ENCODE measurements at places on chromosomes 3 and 15.

GRCh38 chr3:68007621-68008226 lies 353.3 kb upstream of the SUCLG2 start:
- DNase-seq: no peak

- no peak for DNase-seq
Observed at GRCh38 chr3:156443079-156443478, 111.8 kb downstream of the SSR3 start.

- no peak for DNase-seq
Observed at GRCh38 chr15:48541341-48542278, 103.9 kb downstream of the FBN1 start.

GRCh38 chr15:73593304-73594074 lies 39.7 kb downstream of the NPTN start:
- DNase-seq: no peak

DNA sequence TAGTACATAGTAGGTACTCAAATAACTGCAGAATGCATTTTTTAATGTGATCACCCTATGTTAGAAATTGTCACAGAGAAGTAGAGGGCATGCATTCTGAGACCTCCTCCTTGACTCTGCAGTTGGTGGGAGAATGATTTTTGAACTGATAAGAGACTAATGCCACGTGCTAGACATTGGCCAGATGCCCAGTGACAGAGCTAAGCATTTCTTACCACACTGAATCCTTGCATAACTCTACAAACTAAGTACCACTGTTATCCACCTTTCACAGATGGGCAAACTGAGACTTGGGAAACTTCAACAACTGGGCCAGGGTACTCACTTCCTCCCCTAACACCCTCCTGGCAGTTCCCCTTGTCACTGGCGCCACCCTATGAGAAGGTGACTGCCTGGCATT lies 33.5 kb upstream of the SPATA12 start:
- no peak for DNase-seq

GRCh38 chr15:39801641-39802309 lies 19.1 kb upstream of the FSIP1 start:
- no peak for DNase-seq

DNA sequence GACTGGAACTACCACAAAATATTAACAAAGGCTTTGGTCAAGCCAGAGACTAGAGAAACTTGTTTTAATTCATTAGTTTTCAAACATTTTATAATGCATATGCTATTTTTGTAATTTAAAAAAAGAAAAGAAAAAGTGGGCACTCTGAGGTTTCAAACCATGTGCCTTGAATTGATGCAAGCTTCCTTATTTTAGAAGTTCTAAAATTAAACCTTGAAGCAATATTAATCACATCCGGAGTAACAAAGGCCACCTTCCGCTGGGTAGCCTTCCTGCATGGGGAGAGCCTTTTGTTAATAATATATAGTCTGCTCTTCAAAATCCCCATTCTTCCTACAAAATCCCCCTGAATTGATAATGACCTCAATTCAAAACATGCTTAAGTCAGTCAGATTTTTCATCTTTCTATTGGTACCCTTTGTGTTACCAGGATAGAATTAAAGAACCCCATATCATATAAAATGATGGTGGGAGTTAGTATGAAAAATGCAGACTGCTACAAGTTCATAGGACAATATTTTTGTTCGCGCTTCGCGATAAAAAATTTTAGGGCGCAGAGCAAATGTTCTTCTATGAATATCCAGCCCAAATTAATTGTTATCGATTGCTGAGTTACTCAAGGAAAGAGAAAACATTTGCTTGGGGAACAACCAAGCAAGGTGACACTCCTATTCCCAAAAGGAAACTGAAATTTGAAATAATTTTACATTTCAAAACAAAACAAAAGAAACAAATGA lies 30.6 kb downstream of the LDHAL6B start:
- DNase-seq: no peak

DNA sequence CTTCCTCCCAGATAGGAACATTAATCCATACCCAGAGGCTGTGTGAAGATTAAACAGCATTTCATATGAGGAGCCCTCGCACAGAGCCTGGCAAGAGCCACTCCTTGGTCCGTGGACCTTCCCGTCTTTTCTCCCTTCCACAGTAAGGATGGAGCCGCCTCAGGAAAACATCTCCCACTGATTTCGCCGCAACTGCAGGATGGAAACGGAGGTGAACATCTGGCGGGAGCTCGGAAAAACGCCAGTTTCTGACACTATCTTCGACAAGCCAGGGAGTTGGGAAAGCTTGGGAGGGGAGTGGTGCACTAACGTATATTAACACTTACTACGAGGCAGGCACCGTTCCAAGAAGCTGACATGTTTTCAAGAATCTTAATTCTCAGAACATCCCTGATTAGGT lies 157.9 kb downstream of the XXYLT1 start:
- no peak for DNase-seq

DNA sequence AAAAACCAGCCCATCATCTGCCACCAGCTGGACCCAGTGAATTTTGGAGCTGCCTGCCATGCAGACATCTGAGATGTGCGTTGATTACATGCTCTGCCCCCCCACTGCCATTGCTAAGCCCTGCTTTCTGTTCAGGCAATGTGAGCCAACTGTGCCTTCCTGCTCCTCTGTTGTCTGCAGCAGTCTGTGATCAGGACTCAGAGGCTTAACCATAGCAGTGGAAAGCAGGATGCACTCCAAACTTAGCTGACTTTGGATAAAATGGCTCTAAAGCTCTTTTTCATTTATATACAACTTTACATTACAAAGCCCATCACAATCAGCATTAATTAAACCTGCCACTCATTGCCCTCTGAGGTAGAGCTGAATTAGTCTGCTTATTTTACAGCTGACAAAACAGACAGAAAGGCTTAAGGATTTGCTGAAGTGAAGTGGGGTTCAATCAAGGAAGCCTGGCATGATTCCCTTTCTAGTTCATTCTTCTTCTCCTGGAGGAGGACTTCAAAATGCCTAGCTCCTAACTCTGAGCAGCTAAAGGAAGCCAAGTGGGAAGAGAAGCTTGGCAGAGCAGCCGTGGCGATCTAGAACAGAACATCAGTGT lies 15.7 kb upstream of the RPS27L start:
- no peak for DNase-seq

DNA sequence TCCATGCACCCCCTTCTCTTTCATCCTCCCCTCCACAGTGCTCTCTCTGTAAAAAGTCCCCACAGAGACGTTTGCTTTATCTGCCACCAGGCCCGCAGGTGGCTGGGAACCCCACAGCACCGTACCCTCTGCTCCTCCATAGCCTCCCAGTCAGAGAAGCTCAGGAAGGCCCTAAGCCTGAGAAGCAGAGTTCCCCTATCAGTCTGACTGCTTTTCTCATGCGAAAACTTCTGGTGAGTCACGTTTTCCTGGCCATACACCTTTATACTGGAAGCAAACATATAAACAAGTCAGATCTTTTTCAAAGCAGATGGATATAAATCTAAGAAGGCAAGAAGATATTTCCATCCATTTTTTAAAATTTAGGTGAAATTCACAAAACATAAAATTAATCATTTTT lies 51.5 kb upstream of the MEF2A start:
- no peak for DNase-seq
